ENCODE measurements at places on chromosomes 1 and 21.

DNA sequence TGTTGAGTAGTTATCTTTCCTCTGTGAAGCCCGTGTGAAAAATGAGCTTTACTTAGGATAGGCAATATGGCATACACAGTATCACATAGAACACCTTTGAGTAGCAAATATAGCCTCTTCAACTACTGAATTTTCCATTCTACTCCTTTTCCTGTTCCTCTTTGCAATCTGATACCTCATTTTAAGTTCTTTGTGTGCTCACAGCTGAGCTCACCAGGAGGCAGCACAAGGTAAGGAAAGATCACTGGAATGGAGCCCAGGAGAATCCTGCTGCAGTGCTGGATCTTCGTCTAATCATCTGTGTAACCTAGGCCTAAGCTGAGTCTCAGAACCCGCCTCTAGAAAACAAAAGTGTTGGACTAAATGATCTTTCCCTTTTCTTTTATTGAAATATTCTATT, 171.0 kb downstream of the LRRC40 start:
- DNase-seq = no peak

GRCh38 chr1:45409276-45409675, 69.0 kb upstream of the MUTYH start:
- DNase-seq = no peak

- DNase-seq = peak; percentile 86
These were observed 651 bp downstream of the ZBTB8A start for GRCh38 chr1:32539584-32540571.

DNA sequence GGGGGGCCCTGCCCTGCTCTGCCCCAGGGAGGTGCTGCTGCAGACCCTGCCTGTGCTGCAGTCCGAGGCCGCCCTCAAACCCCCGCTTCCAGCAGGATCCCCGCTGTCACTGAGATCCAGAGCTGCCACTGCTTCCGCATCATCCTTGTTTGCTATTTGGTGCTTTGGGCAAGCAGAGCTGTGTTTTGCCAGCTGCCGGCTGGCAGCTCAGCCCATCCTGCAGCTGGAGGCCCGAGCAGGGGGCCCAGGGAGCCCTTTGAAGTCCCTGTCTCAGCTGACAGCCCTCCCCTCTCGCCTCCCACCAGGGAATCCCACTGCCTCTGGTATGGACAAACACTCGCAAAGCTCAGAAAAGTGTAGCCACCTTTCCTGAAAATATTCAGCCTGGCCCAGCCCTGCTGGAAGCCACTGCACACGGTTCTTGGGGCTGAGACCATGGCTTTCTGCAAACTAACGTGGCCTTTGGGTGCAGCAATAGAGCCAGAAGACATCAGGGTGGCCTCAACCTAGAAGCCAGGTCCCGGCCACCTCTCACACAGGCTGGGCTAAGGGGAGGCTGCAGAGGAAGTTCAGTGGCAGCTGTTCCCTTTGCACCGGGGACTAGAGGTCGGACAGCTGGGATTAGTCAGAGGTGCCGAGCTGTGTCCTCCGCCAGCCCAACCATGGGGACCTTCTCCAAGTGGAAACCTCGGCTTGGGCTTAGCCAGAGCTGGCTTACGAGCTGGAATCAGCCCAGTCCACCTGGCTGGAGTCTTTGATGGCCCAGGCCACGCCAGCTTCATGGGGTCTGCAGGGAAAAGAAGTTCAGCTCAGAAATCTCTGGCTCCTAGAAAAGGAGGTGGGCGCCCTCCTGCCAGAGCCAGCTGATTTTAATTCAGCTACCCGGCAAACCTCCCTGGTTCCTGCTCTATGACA, 107.1 kb downstream of the SPSB1 start:
- DNase-seq = no peak

DNA sequence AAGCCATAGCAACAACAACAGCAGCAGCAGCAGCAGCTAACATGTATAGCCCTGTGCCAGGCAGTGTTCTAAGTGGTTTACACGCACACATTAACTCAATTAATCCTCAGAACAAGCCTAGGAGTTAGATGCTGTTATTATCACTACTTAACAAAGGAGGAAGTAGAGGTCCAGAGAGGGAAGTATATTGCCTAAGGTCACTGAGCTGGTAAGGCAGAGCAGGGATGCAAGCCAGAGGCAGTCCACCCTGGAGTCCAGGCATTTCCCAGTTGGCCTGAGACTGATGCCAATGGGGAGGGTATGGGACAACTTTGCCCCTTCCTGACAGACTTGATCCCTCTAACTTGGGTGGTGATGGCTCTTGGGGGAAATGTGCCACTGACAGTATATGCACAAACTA, 6.8 kb downstream of the CDC14A start:
- DNase-seq = no peak

DNA sequence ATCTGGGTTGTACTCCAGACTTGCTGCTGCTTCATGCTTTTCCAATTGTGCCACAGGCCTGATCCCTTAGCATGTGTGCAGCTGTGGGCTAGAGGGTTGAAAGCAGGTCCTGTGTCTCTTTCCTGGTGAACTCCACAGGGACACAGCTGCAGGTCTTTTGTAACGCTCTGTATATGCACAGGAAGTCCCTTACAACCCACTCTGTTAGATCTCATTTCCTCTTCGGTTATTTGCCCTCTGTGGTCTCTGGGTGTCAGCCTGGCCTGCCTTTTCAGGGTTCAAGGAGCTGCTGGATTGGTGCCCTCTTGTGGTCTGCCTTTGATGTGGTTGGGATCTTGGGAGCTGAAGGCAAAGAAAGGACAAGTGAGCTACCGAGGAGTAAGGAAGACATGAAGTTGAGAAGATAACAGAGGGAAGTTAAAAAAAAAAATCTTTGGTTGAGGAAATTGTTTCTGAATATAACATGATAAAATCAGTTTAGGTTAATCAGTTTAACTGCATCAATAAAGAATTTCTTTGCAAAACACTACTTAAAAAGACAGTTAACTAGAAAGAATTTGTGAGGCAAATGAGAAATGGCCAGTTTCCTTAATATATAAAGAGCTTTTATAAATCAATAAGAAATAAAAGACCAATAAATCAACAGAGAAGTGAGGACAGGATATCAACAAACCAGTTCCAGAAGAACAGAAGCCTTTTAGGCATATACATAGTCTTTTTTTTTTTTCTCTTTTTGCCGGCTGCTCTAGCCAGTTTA, 44.1 kb downstream of the UCK2 start:
- no peak for DNase-seq

- DNase-seq = no peak
These were observed 64.2 kb upstream of the DPH5 start for GRCh38 chr1:101089613-101090338.

DNA sequence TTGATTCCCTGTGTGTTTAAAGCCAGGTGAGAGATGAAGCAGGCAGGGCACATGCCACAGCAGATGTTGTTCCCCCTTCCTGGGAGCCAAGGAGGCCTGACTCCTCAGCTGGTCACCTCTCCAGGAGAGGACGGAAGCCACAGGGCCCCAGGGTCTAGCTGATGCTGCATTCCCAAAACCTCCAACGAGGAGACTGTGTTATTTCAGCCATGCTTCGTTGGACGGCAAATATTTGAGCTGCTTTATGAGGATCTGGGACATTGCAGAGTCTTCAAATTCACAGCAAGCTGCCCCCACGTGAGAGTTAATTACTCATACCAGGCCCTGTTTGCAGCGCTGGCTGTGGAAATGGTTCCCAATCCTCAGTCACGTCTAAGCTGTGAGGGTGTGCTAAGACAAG, 85.3 kb downstream of the CDC7 start:
- no peak for DNase-seq

DNA sequence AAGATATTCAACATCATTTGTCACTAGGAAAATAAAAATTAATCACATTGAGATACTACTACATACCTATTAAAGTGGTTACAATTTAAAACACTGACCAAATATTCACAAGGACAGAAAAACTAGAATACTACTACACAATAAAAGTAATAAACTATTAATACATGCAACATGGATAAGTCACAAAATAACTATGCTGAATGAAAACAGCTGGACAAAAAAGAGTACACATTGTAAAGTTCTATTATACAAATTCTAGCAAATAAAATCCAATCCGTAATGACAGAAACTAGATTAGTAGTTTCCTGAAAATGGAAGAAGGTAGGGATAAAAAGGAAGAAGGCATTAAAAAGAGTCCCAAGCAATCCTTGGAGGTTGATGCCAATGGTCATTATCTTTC, 348.7 kb upstream of the PTBP2 start:
- no peak for DNase-seq

- peak; percentile 92 for DNase-seq
These were observed 239.9 kb upstream of the TMEM51 start for GRCh38 chr1:14913482-14914177.

GRCh38 chr1:209086486-209087192, 496.9 kb upstream of the CAMK1G start:
- peak; percentile 63 for DNase-seq

GRCh38 chr1:239976130-239976968, 115.3 kb upstream of the FMN2 start:
- no peak for DNase-seq

GRCh38 chr1:213244664-213245091, 193.6 kb downstream of the RPS6KC1 start:
- DNase-seq = peak; percentile 32

DNA sequence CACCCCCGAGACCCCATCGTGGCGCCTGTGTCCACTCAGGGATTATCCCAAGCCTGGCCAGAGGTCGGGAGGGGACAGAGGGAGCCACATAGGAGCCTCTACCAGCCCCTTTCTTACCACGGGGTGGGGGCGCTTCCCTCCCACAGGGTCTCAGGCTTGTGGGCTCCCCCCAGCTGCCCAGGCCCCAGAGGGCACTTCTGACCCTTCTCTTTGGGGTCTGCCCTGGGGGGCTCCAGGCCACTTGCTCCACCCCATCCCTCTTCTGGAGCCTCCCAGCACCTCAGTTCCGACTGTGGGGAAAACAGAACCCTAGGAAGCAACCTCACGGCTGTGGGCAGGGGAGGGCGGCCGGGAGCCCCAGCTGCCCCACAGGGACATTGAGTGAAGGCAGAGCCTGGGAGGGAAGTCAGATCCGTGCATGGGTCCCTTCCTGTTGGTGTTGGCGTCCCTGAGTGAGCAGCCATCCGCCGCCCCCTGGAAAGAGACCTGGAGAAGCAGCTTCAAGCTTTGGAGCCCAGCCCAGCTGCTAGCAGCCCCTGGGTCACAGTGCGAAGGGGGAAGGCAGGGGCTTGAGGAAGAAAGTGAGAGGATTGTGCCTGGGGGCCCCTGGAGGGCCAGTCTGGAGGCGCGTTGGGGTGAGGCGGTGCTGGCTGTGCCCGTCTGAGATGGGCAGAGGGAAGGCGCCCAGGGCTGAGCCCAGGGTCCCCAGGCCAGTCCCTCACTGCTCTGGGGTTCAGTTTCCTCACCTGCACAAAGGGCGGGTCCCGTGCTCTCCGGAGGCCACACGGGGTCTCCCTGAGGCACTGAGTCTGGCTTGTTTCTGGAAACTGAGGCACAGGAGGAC, 22.1 kb downstream of the RRP1 start:
- DNase-seq = peak; percentile 52

- peak; percentile 25 for DNase-seq
These were observed 1.4 kb downstream of the GPR161 start for GRCh38 chr1:168135116-168135920.

- DNase-seq = peak; percentile 54
These were observed 73.3 kb downstream of the HSF2BP start for GRCh38 chr21:43585924-43586413.

- no peak for DNase-seq
These were observed 13.4 kb downstream of the CFAP74 start for GRCh38 chr1:1990222-1990621.

GRCh38 chr1:85406887-85407533, 57.9 kb downstream of the DDAH1 start:
- DNase-seq = no peak

- DNase-seq = no peak
These were observed 307.0 kb upstream of the USP25 start for GRCh38 chr21:15422783-15423182.

DNA sequence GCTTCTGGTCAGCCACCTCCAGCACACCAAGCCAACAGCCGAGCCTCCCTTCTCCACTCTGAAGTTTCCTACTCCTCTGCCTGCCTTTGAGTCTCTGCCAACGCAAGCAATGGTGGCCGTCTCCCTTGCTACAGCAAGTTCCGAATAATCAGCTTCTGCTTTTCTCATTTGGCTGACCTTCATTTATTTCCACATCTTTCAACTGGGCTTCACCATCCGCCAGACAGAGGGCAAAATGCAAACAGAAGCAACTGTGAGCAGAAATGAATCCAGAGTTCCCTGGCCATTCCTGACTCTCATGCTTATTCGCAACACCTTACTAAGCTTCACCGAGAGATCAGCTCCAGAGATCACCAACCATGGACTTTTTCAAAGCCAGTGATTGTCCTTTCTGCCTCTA, 621.0 kb downstream of the NPHP4 start:
- no peak for DNase-seq

DNA sequence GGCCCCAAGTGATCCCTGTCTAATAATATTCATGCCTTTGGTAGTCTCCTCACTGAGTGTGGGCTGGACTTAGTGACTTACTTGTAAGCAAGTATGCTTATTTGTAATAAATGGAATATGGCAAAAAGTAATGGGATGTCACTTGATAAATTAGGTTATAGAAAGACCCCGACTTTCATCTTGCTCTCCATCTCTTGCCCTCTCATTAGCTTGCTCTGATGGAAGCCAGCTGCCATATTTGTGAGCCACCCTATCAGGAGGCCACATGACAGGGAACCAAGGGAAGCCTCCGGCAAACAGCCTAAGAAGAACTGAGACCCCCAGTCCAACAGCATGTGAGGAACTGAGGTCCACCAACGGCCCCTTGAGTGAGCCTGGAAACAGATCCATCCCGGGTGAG, 107.0 kb downstream of the DAB1 start:
- no peak for DNase-seq

DNA sequence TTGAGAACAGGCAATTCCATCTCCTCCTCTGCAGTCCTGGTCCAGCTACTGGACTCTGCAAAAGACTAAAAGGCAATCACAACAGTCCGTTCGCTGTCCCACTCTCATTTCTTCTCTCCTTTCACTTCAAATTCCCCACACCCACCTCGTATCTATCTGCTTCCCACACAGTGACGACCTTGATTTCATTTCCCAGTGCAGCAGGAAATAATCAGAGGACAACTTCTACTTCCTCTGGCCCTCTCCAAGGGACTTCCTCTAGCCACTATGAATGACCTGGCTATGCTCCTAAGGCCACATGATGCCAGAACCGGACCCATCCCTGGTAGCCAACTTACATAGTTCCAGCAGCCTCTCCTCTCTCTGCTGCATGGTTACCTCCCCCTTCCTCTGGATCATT, 8.0 kb downstream of the NOL9 start:
- no peak for DNase-seq

DNA sequence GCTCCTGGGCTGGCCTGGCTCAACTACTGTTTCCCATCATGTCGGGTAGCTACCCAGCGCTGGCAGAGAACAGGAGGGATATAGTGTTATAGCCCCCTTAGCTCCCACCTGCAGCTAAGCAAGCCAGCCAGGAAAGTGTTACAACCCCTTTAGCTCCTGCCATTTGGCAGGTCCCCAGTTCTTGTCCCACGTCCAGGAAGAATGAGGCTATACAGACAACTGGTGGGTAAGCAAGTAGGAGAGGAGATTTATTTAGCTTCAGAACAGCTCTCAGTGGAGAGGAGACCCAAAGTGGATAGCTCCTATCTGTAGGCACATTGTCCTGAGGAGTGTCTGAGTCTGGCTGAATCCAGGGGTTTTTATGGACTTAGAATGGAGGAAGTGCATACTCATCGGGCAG, 741.1 kb upstream of the B3GALT2 start:
- no peak for DNase-seq
